Left kidney (tissue), 8 donors: ENCODE measurements at places on chromosomes 6 and 20. TPM values are rescaled to one million over a fixed set of nuclear protein-coding genes. Genes with fewer than 3 reads are reported as not detected.

Gene SLC22A3
- 6.4 TPM for polyA plus RNA-seq

GRCh38 chr6:43491750-43492661 is 14.6 kb downstream of the TJAP1 start:
- DNase-seq = no peak

DNA sequence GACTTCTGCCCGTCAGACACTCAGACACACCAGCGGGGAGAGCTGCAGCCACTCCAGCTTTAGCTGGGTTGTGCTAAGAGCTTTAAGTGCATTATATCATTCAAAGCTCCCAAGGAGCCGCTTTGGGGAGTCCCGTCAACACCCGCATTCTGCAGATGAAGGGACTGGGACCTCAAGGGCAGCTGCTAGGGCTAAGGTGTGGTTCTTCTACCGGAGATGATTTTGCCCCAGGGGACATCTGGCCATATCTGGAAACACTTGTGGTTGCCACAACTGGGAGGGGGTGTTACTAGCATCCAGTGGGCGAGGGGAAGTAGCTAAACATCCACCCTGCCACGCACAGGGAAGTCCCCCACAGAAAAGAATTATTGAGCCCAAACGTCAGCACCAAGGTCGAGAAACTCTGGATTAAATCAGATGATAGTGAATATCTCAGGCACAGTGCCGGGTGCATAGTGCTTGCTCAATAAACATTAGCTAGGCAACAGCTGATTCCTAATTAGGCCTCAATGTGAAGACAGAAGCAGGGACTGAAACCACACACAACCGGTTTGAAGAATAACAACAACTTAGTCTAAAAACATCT is 29.6 kb downstream of the PMEPA1 start:
- DNase-seq = no peak

Gene LIME1
- polyA plus RNA-seq = 4.3 TPM

DNA sequence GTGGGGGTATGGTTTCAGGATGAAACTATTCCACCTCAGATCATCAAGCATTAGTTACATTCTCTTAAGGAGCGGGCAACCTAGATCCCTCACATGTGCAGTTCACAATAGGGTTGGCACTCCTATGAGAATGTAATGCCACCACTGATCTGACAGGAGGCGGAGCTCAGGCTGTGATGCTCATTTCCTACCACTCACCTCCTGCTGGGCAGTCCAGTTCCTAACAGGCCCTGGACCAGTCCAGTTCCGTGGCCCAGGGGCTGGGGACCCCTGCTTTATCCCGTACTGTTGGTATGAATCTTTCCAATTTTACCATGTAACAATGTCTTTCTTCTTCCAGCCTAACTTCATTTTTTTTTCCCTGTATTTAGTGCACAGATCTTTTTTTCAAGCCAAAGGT is 94.9 kb downstream of the OGFRL1 start:
- no peak for DNase-seq

- DNase-seq = no peak
Measured at GRCh38 chr6:41170547-41171160, 7.7 kb upstream of the TREM2 start.

GRCh38 chr6:33144373-33144772 is 47.9 kb downstream of the COL11A2 start:
- no peak for DNase-seq

GRCh38 chr6:15421945-15422733 is 176.3 kb downstream of the JARID2 start:
- DNase-seq = peak; percentile 60

- DNase-seq = no peak
Measured at GRCh38 chr6:149727793-149728498, 10.0 kb upstream of the LATS1 start.

DNA sequence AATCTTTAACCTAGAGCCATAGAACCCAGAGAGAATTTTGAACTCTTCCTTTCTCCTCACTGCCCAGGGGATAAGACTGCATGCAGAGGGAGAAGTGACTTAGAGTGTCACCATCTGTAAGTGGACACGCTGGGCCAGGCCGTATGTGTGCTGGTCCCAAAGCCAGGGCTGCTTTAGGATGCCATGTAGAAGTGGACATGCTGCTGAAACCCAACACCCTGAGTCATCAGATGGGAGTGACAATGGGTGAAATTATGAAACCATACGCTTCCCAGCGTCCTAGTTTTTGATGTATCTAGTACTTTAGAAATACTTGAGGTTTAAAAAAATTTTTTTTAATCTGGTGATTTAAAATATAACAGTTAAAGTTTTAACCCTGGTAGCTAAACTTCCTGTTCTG is 191.1 kb downstream of the FNDC1 start:
- DNase-seq = no peak

DNA sequence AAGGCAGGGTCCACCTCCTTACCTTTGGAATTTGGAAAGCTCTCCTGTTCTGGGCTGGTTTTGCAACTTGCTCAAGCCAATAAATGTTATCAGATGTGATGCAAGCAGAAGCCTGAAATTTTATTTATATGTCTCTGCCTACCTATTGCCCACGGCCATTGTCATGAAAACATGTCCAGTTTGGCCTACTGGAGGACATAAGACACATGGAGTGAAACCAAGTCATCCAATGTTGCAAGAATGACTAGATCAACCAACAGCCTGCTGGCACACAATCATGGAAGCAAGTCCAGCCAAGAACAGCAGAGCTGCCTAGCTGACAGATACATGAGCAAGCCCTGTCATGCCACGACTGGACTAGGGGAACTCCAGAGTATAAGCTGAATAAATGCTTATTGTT is 56.7 kb upstream of the IRAK1BP1 start:
- DNase-seq = no peak

Gene PTCRA
- polyA plus RNA-seq = not detected

GRCh38 chr6:3722785-3723184 is 28.7 kb downstream of the PXDC1 start:
- DNase-seq = no peak

Gene SSTR4
- polyA plus RNA-seq = not detected

Gene PPP1R16B
- polyA plus RNA-seq = 6.9 TPM

Gene RBBP9
- polyA plus RNA-seq = 33.4 TPM

- DNase-seq = no peak
Measured at GRCh38 chr6:131412960-131413830, 159.8 kb upstream of the ARG1 start.

Gene RGL2
- polyA plus RNA-seq = 119 TPM

GRCh38 chr6:80480421-80481157 is 374.1 kb downstream of the BCKDHB start:
- DNase-seq = no peak
